ENCODE measurements at places on chromosomes 5 and 9. TPM values are rescaled to one million over a fixed set of nuclear protein-coding genes. Genes with fewer than 3 reads are reported as not detected.

The SYNPO gene
- 21.8 TPM for total RNA-seq

DNA sequence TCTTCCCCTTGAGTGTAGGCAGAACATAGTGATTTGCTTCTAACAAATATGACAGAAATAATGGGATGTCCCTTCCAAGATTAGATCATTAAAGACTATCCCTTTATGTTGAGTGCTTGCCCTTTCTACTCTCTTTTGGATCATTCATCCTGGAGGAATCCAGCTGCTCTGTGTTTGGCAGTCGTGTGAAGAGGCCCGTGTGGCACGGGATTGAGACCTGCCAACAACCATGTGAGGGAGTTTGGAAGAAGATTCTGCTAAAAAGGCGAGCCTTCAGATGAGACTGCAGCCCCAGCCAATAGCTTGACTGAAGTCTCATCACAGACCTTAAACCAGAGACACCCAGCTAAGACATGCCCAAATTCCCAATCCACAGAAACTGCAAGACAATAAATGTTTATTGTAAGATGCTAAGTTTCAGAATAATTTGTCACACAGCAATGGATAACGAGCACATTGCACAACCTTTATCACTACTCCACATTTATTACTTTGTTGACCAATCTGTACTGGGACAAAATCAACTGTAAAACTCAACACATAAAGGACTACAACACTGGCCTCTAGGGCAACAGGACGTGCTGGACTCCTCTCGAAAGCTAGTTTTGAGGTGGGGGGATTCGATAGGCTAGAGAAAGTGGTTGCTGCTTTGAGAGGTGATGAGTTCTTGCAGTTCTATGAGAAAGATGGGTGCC, 42.8 kb downstream of the ANGPTL2 start:
- DNase-seq: no peak
- no peaks in the 10 kb centered on the region for H3K27me3 ChIP-seq

DNA sequence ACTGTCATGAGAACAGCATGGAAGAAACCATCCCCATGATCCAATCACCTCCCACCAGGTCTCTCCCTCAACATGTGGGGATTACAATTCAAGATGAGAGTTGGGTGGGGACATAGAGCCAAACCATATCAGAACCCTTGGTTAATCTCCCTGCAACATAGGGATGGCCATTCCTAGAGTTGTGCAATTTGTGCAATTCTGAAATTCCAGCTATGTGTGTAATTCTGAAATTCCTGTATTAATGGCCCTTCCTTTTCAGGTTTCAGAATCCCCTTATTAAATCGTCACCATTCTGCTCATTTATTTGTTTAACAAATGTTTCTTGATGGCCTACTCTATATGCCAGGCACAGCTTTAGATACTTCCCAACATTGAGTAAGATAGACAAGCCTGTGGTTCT, 282.6 kb downstream of the SMARCA2 start:
- no peak overlapping the region for H3K4me3 ChIP-seq
- no peak for DNase-seq
- no peaks in the 10 kb centered on the region for H3K27me3 ChIP-seq
- no peaks in the 10 kb centered on the region for H3K36me3 ChIP-seq
- H3K27ac ChIP-seq: no peak overlapping the region

DNA sequence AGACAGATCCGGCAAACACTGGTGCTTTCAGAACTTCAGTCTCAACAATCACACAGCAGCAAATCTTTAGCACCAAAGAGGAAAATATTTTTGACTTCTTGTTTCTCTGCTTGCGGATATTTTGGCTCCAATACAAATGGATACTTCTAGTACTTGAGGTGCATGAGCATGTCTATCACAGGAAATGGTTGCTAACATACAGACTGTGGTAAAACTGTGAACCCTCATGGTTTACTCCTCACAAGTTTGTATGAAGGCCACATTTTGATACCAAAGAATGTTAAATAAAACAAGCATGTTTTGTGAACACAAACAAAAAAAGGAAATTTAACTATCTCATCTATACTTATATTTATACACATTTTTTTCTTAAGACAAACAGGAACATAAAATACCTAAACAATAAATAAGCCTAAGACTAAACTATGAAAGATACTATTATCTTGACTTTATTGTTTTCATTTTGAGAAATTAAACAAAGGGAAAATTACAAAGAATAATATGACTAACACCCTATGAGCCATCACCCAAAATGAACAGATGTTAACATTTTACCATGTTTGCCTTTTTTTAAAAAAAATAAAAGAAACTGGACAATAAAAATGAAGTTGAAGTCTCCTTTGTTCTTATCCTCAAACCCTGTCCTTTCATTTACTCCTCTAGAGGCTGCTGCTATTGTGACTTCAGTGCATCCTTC, 135.0 kb upstream of the LHFPL2 start:
- peaks cover 1% of the 10 kb centered on the region for H3K36me3 ChIP-seq
- no peak for DNase-seq
- H3K4me1 ChIP-seq: no peaks in the 10 kb centered on the region
- H3K27me3 ChIP-seq: no peaks in the 10 kb centered on the region
- H3K27ac ChIP-seq: no peak overlapping the region

- DNase-seq: no peak
- no peaks in the 10 kb centered on the region for H3K36me3 ChIP-seq
- H3K4me3 ChIP-seq: no peak overlapping the region
- no peaks in the 10 kb centered on the region for H3K4me1 ChIP-seq
- no peaks in the 10 kb centered on the region for H3K27me3 ChIP-seq
Measured at GRCh38 chr5:123360910-123361309, 62.3 kb downstream of the CEP120 start.

- no peaks in the 10 kb centered on the region for H3K27me3 ChIP-seq
- no peaks in the 10 kb centered on the region for H3K4me1 ChIP-seq
- no peak for DNase-seq
- H3K4me3 ChIP-seq: no peak overlapping the region
Measured at GRCh38 chr9:14270358-14271092, 43.4 kb downstream of the NFIB start.

DNA sequence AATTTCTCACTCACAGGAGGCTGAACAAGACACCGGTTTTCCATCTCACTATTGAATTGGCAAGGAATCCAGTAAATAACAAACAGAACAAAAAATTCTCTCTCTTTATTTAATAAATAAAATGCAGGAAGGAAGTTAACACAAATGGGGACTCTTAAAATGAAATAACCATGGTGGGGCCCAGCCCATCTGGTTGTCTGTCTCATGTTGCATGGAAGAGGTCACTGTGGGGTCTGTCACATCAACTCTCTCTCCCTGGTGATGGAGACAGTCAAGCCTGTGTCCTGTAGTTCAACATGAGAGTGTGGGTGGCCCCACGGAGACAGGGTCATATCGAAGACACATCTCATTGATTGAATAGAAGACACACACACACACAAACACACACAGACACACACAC, 297.7 kb downstream of the IRX2 start:
- H3K4me1 ChIP-seq: no peaks in the 10 kb centered on the region
- H3K27me3 ChIP-seq: no peaks in the 10 kb centered on the region
- no peaks in the 10 kb centered on the region for H3K36me3 ChIP-seq
- H3K4me3 ChIP-seq: no peak overlapping the region
- no peak for DNase-seq

Measured in GM12878 (cell line).